ENCODE measurements at places on chromosomes 3 and 15.

DNA sequence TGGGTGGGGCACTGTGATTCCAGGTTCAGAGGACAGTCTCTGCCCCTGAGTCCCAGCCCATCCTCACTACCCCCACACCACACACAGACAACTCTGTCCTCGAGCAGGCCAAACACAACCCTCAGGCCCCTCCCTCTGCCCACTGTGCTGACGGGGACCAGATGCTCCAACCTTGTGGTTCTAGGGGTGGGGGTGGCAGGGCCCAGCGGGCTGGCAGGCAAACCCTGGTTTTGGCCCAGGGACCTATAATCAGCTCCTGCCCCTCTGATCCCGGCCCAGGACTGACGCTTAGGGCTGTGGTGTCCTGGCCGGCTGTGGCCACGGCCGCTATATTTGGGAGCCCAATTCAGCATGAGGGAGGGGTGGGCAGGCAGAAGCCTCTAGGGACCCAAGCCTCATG is 5.0 kb upstream of the MYL3 start:
- DNase-seq: no peak

DNA sequence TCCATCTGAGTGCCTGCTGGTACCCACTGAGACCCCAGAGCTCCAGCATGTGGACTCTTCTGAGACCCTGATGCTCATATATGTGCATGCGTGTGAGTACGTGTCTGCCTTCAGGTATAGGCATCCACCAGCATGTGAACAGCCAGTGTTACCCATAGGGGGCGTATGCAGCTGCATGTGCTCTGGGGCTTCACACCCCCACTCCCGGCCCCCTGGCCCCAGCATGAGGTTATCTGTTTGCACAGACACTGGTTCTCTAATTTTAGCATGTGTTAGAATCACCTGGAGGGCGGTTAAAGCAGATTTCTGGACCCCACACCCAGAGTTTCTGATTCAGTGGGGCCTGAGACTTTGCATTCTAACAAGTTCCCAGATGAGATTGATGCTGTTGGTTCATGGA is 824 bp upstream of the CILP start:
- DNase-seq: peak; percentile 66

DNA sequence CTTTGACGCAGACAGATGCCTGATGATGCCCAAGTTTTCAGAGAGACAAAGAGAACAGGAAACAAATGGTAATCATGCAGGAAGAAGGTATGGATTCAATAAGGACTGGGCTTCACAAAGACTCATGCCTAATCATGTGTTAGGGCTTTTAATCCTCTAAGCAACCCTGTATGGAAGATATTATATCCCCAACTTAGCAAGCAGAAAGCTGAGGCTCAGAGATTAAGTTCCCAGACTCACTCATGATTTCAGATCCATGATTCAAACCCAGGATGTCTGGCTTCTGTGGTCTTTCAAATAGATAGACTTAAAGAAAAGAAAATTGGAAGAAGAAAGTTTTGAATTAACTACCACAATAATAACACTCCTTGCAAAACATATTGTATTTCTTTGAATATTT is 4.1 kb upstream of the CLASP2 start:
- no peak for DNase-seq

DNA sequence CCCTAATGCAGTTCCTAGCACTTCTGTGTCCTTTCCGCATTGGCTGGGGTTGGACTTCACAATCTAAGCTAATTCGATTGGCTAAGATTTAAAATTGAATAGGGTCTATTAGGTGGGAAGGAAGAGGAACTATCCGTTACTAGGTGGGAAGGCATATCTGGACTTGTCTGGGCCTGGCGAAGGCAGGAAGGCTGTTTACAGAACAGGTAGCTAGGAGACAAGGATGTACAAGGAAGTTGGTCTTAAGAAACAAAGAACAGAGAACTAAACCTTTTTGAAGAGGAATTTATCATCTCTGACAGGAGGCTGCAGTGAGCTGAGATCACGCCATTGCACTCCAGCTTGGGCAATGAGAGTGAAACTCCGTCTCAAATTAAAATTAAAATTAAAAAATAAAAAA is 17.3 kb upstream of the ATG7 start:
- no peak for DNase-seq

GRCh38 chr3:143066033-143066432 is 53.5 kb upstream of the CHST2 start:
- no peak for DNase-seq

DNA sequence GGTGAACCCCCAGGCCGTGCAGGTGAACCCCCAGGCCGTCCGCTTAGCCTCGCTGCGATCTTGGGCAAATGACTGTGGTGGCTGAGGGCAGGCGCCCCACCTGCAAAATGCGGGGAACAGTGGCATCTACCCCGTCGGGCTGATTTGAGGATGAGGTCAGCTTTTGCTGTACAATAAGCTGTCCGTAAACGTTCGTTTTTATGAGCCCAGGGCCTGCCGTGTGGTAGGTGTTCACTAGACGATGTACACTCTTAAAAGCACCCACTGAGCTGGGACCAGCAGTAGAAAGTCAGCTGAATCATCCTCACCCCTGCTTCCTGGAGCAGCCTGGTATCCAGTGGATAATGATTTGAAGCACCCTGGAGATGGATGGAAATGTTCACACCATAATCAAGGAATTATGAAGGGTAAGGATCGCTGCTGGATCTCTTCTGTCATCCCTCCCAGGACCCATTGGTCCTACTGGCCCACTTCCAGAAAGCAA is 943 bp upstream of the PCSK6 start:
- no peak for DNase-seq

DNA sequence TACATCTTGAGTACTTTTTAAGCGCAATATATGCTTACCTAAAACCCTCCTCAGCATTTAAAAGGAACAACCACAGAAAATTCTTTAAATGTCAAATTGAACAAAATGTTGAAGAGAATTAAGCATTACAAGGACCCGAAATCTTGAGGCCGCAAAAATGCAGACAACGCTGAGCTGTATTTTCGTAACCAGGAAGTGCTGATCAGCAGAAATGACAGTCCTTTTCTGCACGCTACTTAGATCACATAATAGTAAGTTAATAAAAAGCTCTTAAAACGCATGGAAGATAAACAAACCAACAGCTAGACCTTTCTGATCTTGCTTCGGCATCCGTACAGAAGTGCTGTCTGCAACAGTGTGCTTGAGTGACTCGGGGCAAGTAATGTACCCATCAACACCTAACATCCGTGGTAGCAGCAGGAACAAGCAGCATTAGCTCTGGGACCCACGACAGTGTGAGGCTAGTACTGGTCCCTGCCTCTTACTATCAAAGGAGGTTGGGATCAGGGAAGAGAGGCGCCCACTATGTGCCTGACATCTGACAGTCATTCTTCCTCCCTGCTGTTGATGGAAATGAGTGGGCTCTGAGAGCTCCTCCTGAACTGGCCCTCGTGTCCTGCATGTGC is 1.8 kb upstream of the SSUH2 start:
- DNase-seq: no peak

GRCh38 chr3:26636096-26636727 is 13.6 kb downstream of the LRRC3B start:
- DNase-seq: no peak

GRCh38 chr3:146161663-146162002 is 649 bp upstream of the PLOD2 start:
- no peak for DNase-seq

- DNase-seq: no peak
Observed at GRCh38 chr15:40823572-40824343, 4.8 kb downstream of the PPP1R14D start.

DNA sequence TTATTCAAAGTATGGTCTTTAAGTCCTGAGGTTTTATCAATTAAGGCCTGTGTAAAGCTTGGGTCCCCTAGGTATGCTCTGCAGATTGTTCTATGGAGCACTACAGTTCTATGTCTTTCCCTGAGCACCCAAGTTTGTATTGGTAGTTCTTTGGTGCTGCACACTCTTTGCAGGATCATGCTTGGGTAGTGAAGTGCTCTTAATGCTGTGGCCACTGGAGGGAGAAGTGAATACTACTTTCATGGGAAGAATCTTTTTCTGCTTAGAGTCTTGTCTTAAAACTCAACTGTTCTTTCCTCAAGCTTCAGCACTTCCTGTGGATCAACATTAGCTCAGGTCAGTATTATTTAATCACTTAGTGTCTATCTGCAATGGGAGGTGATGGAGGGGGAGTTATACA is 93.6 kb upstream of the CFAP20DC start:
- no peak for DNase-seq

DNA sequence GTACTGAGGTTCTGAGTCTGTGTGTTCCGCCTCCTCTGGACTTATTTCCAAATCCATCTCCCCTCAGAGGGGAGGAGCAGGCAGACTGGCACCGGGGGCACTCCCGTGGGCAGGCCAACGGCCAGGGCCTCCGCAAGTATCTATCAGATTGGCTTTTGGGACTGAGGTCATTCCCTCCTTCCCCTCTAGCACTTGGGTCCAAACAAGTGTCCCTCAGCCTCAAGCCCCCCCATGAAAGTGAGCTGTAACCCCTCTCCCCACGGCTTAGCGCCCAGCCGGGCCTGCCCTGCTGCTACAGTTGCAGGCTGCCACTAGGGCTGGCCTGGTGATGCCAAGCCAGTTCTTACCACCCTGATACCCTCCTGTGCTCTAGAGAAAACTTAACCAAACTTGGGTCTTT is 17.4 kb downstream of the ITGA11 start:
- DNase-seq: no peak

DNA sequence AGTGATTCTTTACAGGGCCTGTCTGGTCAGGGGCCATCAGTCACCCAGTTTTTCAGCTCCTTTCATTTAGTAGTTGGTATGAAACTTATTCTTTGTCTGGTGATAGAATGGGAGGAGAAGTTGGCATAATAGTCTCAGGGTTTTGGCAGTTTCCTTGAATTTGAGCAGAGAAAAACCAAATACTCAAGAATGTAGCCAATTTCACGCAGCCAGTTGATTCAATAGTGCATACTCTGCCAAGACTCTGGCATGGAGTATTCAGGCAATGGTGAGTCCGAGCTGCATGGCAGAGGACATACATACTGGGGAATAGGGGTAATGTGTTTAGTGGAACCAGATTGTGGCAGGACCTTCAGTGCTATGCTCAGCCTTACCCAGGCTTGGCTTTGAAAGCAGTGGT is 118.3 kb downstream of the GALK2 start:
- no peak for DNase-seq

- DNase-seq: no peak
Observed at GRCh38 chr3:85258819-85259218, 300.0 kb downstream of the CADM2 start.

DNA sequence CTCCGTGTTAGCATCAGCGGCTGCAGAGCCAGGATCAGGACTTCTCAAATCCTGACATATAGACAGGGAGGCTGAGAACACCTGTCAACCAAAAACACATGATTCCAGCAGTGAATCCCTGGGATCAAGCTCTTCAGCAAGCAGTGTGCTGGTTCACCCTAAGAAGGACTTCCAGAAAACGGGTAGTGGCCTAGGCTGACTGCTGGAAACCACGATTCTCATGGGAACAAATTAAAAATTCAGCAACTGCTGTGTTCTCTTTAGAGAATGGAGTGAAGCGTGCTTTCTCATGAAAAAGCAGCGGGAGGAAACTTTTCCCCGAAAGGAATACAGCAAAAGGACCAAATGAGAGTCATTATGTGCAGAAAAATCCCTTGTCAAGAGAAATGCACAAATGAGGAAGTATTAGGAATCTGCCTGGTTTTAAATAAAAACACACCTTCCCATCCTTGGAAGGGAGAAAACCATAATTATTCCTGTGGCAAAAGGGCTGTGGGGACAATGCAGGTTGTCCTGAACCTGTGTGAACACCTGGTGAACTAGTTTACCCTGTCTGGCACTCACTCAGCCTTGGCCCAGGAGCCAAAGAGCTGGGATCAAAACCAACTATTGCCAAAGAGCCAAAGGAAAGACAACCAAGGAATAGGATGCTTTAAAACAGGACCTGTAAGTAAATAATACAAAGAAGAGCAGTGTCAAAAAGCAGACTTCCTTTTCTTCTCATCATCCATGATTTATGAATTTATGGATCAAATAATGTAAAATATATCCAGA is 13.4 kb downstream of the IL12A start:
- no peak for DNase-seq

DNA sequence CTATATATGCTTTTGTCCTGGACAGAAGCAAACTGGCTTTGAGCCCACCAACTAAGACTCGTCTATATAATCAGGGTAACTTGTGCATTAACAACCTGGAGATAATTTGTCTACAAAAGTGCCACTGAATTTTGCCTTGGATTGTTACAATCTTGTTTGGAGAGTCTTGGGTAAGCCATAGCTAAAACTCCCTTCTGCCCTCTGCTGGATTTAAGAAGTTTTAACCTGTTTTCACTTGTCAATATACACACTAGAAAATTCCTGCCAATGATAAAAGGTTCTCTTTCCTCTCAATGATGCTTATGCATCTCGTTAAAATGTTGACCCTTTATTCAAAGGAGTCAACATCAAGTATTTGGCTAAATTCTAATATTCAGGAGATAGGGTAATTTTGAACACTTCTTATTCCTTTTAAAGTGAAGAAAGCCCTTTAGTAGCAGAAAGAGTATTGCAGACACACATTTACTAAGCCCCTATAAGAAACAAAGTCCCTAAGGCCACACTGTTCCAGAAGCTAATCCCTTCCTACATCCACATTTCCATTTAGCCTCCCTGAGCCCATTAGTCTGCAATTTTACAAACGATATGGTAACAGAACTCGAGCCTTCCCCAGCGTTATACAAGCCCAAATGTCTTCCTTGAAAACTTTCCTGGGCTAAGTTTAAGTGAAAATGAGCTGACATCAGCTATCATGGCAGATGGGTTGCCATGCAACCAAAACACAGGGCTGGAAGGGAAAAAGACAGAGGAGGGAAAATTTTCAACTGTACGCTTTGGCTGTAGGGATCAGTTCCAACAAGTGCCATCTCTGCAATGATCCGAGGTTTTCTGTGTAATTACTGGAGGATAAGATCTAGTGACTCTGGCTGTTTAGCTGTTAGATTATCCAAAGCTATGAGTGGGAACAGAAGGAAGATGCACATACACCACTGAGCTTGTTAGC is 75.9 kb upstream of the FGF12 start:
- DNase-seq: no peak

DNA sequence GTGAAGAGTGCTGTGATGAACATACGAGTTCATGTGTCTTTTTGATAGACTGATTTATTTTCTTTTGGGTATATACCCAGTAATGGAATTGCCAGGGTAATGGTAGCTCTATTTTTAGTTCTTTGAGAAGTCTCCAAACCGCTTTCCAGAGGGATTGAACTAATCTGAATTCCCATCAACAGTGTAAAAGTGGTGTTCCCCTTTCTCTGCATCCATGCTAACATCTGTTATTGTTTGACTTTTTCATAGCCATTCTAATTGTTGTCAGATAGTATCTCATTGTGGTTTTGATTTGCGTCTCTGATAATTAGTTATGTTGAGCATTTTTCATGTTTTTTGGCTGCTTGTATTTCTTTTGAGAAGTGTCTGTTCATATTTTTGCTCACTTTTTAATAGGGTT is 54.8 kb upstream of the UTS2B start:
- DNase-seq: no peak

DNA sequence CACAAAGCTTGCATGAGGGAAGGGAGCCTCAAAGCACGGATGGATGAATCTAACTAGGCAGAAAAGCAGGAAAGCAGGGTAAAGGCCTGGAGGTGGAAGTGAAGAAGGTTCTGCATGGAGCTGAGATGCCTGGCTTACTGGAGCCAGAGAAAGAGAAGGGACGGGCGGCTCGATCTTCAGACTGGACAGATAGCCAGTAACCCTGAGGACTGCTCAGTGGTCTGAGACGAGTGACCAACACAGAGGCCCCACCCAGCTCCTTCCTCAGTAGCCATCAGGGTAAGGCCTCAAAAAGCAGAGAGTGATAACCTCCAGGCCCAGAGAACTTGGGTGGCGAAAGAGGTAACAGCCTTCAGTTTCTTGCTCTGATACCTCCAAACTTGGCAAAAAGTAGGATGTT is 6.4 kb downstream of the CLN6 start:
- DNase-seq: no peak

- no peak for DNase-seq
Observed at GRCh38 chr3:177443469-177443868, 246.2 kb upstream of the TBL1XR1 start.
